Panc1 (cell line): ENCODE measurements at places on chromosomes 7 and 10. TPM values are rescaled to one million over a fixed set of nuclear protein-coding genes. Genes with fewer than 3 reads are reported as not detected.

DNA sequence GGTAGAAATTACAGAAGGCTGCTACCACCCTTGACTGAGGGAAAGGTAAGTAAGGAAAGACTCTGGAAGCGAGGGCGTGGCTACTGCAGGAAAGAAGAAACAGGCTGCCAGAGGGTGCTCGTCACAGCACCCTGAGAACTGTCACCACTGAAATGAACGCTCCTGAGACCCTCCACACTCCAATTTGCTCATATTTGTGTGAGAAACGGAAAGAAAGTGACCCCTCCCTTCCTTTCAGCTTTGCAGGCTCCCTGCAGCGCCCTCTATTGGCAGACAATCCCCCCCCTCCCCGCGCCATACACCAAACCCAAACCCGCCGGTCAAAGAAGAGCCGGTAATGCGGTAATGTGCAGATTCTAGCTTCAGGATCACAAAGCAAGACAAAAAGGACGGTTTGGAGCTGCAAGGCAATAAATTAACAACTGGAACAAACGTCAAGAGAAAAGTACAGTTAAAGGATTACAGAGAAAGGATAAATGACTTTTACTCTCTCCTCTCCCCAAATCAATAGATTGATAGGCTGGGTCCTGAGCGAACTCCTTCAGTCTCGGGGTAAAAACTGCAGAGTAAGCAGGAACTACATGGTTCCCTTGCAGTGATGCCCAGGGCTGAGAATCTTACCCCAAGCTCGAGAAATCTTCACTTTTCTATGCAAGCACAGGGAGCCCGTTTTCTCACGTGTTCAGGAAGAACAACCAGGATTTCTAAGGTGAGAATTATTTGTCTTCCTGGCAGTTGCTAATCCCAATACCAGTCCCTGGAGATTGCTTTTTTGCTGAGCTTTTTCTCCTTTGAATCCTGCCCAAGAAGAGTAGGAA, 47.6 kb downstream of the STEAP1B start:
- DNase-seq, result peak; percentile 17

DNA sequence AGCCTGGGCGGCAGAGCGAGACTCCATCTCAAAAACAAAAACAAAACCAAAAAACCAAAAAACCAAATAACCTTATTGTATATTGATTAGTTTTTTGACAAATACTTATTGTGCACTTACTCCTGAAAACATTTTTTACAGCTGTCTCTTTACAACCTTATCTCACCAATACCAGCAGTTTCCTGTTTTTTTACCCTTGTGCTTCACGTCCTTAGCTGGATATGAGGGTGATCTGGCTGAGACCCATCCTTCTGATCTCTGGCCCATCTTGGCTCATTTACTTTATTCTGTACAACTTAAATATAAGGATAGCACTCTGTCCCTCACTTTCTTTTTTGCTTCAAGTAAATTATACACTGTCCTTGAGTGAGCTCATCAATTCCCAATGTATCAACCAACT, 104.6 kb upstream of the DNAJB12 start:
- DNase-seq, result no peak

The NPFFR1 gene
- 0.05 TPM for total RNA-seq

DNA sequence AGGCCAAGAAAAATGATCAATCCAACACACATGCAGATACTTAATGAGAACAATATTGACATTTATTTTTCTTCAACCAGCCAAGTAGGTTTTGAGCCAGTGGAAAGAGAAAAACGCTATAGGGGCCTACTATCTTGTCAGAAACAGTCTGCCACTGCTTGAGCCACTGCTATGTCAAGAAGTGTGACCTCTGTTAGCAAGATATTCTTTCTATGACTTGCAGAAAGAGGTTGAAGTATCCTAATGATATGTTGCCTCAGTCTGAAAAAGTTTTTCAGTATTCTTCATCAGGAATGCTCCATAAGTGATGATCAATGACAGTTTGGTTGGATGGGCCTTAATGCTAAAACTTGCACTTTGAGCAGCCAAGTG, 328.4 kb upstream of the KCND2 start:
- DNase-seq, result no peak
